ENCODE measurements at places on chromosomes 12 and 14.

DNA sequence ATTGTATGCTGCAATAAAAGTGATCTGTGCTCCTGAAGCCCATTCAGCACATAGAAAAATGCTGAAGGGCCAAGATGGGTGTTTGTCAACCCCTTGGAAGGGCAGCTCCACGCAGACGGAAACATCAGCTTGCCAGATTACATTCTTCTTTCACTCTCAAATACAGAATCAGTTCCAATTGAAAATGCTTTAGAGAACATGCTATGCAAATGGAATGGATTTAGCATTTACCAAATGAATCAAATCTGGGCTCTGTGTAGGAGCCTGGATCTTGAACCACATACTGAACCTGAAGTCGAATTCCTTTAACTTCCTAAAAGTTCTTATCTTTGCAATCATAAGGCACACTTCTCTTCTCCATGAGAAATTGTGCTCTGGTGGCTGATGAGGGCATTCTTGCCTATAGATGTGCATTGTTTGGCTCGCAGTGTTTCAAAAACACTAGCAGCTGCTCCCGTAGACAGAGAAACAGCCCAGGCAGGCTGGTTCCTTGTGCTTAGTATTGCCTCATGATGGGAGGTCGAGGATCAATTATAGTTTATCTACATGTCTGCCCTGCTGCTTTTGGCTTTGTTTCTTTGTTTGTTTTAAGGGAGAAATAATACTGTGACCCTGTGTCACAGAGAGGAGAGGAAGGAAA lies 489.8 kb upstream of the FLRT2 start:
- DNase-seq: no peak

DNA sequence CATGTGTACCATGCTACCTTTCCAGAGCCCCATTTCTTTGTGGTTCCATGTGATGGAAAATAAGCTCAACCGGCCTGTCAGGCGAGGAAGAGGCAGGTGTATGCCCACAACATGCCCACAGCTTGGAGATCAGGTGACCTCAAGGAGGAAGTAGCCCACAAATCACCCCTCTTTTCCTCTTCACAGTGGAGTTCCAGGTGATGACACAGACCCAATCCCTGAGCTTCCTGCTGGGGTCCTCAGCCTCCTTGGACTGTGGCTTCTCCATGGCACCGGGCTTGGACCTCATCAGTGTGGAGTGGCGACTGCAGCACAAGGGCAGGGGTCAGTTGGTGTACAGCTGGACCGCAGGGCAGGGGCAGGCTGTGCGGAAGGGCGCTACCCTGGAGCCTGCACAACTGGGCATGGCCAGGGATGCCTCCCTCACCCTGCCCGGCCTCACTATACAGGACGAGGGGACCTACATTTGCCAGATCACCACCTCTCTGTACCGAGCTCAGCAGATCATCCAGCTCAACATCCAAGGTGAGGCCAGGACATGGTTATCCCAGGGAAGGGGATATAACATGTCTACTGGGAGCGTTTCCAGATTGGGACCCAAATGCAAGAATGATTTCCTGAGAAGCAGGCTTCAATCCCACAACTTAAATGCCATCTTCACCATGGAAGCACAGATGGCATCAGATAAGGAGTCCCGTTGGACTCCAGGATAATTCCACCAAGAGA lies 5.5 kb downstream of the TAPBPL start:
- no peak for DNase-seq

DNA sequence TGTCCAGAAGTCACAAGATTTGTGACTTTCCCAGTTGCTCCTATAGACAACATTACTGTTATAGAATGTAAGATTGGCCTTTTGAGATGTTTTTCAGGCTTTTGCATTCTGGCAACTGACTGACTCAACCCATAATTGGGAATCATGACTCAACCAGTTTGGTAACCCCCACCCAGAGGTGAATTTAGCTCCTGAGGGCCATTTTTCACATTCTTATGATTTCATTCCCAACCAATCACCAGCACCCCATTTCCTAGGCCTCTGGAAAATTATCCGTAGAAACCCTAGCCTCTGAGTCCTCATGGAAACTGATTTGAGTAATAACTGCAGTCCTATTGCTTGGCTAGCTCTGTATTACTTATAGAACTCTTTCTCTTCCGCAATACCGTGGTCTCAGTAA lies 626.0 kb upstream of the SEL1L start:
- DNase-seq: no peak

GRCh38 chr14:104224506-104225277 lies 86.3 kb downstream of the KIF26A start:
- no peak for DNase-seq

Measured in activated gamma-delta T cell treated with anti-CD3 and anti-CD28 coated beads, Interleukin-2, amount 50 U/mL, for 16 hours (primary cell).